Naive thymus-derived CD8-positive, alpha-beta T cell (primary cell): ENCODE measurements at places on chromosomes 2 and 18.

DNA sequence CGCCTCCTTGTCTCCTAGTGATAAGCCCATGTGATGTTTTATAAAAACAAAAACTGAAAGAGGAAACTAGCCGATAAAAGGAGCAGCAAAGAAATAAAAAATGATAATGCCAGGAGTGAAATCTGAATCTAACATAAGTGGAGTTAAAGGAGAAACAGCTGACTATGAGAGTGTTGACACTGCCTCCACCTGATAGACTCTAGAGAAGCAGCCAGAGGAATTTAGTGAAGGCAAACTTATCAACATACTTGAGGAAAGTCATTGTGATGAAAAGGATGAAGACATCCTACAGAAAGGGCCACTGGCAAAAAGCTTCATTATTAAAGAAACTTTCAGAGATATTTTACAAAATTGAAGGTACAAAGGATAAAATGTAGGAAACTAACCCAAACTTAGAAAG, 1.9 kb downstream of the M1AP start:
- peaks cover 5% of the 10 kb centered on the region for H3K36me3 ChIP-seq
- no peak for DNase-seq
- no peak overlapping the region for H3K4me3 ChIP-seq
- H3K4me1 ChIP-seq: peaks cover 6% of the 10 kb centered on the region

GRCh38 chr18:31500051-31500688, 2.2 kb downstream of the DSG2 start:
- no peak for DNase-seq
- H3K4me3 ChIP-seq: no peak overlapping the region
- H3K27me3 ChIP-seq: peaks cover 35% of the 10 kb centered on the region
- peaks cover 8% of the 10 kb centered on the region for H3K4me1 ChIP-seq
- no peaks in the 10 kb centered on the region for H3K36me3 ChIP-seq

GRCh38 chr2:70994009-70994698, 519 bp downstream of the TEX261 start:
- DNase-seq: peak; percentile 29
- H3K27me3 ChIP-seq: no peaks in the 10 kb centered on the region
- H3K4me3 ChIP-seq: peak overlapping the region; percentile 98

DNA sequence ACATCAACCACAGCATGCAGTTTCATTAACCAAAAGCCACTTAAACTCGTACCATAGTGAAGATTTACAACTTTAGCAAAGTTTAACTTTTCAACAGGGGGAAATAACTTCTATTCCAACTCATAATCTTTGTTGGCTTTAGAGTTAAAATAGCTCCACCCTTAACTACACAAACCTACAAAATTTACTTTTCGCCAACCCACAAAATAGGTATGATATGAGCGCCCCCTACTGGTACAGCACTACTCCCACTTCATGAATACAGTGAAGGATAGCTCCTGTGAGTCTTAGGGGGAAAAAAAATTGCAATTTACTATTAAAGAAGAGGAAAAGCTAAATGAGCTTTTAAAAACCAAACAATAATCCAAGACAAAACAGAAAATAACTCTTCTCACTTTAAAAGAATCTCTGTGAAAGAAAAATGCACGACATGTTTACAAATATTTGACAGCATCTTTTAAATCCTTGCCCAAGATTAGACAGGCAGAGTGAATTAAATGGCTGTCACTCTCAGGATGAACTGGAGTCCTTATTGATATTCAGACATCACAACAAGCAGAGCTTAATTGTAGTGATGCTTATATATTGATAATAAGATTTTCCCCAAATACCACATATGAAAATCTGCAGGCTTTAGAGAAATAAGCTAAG, 32.2 kb downstream of the TMEFF2 start:
- peak overlapping the region; percentile 12 for H3K27ac ChIP-seq
- H3K4me1 ChIP-seq: peaks cover 5% of the 10 kb centered on the region
- no peak overlapping the region for H3K4me3 ChIP-seq
- peak; percentile 47 for DNase-seq

GRCh38 chr2:85886590-85886989, 2.2 kb downstream of the ST3GAL5 start:
- H3K36me3 ChIP-seq: peaks cover 18% of the 10 kb centered on the region
- H3K4me3 ChIP-seq: peak overlapping the region; percentile 95
- no peaks in the 10 kb centered on the region for H3K27me3 ChIP-seq
- peaks cover 40% of the 10 kb centered on the region for H3K4me1 ChIP-seq

- no peak for DNase-seq
- H3K27ac ChIP-seq: no peak overlapping the region
- peaks cover 31% of the 10 kb centered on the region for H3K4me1 ChIP-seq
- H3K36me3 ChIP-seq: peaks cover under 1% of the 10 kb centered on the region
- no peak overlapping the region for H3K4me3 ChIP-seq
Measured at GRCh38 chr2:241147336-241147735, 1.9 kb downstream of the PASK start.

GRCh38 chr2:226736382-226736781, 63.2 kb downstream of the IRS1 start:
- DNase-seq: no peak
- no peaks in the 10 kb centered on the region for H3K27me3 ChIP-seq
- H3K4me3 ChIP-seq: no peak overlapping the region
- H3K27ac ChIP-seq: no peak overlapping the region

- no peak for DNase-seq
- H3K4me3 ChIP-seq: no peak overlapping the region
- no peaks in the 10 kb centered on the region for H3K27me3 ChIP-seq
- H3K4me1 ChIP-seq: peaks cover 67% of the 10 kb centered on the region
- no peak overlapping the region for H3K27ac ChIP-seq
Measured at GRCh38 chr2:85867556-85868292, 21.1 kb downstream of the ST3GAL5 start.

- peaks cover 75% of the 10 kb centered on the region for H3K36me3 ChIP-seq
- H3K4me1 ChIP-seq: peaks cover 70% of the 10 kb centered on the region
- DNase-seq: no peak
- peak overlapping the region; percentile 43 for H3K4me3 ChIP-seq
Measured at GRCh38 chr2:134934641-134935040, 16.0 kb downstream of the CCNT2 start.

- no peak for DNase-seq
- no peak overlapping the region for H3K4me3 ChIP-seq
- no peak overlapping the region for H3K27ac ChIP-seq
- peaks cover 13% of the 10 kb centered on the region for H3K27me3 ChIP-seq
Measured at GRCh38 chr18:63997606-63998005, 27.7 kb downstream of the SERPINB8 start.

- H3K4me3 ChIP-seq: no peak overlapping the region
- H3K36me3 ChIP-seq: no peaks in the 10 kb centered on the region
- H3K4me1 ChIP-seq: peaks cover 3% of the 10 kb centered on the region
Measured at GRCh38 chr2:69952336-69953115, 8.9 kb downstream of the ASPRV1 start.

DNA sequence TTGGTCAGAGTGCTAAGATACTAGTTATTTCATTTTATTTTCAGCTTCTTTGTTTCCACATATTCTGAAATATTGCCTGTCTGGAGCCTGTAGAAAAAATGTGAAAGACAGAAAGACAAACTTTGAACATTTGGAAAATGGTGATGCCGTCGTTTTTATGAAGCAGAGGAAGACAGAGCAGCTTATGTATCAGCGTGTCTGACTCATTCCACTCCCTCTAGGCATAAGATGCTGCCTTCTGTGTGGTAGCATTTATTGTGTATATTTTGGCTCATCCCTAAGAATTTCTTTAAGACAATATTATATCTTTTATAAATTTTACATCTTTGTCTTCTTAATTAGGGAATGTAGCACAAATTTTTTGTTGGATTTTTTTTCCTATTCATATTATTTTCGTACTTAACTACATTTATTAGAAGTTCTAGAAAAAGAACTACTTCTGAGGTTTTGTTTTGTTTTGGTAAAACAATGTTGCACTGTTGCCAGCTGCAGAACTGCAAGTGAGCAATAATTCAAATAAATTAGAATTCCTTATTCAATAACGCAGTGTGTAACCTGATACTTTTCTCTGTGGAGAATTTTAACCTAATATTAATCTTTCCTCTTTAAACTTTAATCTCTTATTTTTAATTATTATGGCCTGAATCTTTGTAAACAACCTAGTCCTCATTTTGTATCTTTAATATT, 300.4 kb downstream of the ZNF407 start:
- no peak overlapping the region for H3K27ac ChIP-seq
- no peaks in the 10 kb centered on the region for H3K36me3 ChIP-seq
- no peak for DNase-seq
- no peaks in the 10 kb centered on the region for H3K4me1 ChIP-seq

GRCh38 chr2:42569116-42569711, 782 bp downstream of the MTA3 start:
- H3K4me1 ChIP-seq: peaks cover 19% of the 10 kb centered on the region
- H3K27me3 ChIP-seq: no peaks in the 10 kb centered on the region
- H3K36me3 ChIP-seq: peaks cover 3% of the 10 kb centered on the region
- H3K27ac ChIP-seq: peak overlapping the region; percentile 97
- DNase-seq: no peak

DNA sequence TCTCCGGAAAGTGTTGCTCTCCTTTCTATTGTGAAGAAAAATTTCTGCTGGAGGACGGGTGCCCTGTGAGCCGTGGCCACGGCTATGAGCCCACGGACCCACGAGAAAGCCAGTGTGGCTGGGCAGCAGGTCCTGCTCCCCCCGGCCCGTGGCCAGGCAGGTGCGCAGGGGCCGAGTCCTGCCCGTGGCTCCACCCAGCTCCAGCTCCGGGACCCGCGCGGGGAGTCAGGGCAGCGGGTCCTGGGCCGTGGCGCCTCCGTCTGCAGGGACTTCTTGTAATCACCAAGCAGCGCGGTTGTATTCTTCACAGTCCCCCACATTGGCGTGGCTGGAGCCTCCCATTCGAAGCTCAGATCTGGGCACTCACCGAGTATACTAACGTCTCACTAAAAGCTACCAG, 43.0 kb downstream of the SALL3 start:
- no peak for DNase-seq
- H3K27me3 ChIP-seq: peaks cover 31% of the 10 kb centered on the region
- no peak overlapping the region for H3K4me3 ChIP-seq
- H3K36me3 ChIP-seq: no peaks in the 10 kb centered on the region
- H3K4me1 ChIP-seq: peaks cover 3% of the 10 kb centered on the region
- no peak overlapping the region for H3K27ac ChIP-seq

DNA sequence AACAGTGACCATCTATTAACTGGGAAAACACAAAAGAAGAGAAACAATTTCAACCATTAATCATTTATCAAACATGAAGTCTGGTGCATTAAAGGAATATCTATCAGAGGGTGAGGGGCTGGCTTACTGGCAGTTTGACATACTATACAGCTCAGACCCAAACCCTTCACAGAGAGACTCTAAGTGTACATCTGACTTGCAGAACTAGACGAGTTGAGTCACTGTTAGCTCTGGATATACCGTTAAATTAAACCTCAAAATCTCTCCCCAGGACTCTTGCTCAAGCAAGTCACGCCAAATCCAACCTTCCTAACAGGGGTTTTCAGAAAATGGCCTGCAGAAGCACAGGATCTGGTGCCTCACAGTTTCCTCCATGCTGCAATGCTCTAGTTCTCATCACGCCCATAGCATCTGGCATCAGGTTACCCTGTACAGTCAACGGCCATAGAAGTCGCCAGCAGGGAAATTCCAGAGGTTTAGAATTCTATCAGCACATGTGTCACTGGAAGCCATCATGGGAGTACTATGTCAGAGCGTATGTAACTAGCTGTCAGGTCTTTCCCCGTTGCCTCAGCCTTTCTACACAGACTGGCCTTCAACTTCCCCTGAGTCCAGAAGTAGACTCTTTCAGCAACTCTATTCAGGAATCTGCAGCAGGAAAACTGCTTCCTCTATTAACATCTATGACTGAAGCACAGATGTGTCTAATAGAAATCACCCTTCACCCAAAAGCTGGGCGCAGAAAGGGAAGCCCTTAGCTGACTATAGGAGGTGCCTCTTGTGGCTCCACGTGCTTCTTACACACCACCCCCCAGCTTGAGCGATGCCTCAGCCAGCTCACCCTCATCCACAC, 9.3 kb downstream of the TGOLN2 start:
- H3K27ac ChIP-seq: peak overlapping the region; percentile 90
- peaks cover 48% of the 10 kb centered on the region for H3K4me1 ChIP-seq
- peak overlapping the region; percentile 43 for H3K4me3 ChIP-seq
- no peaks in the 10 kb centered on the region for H3K27me3 ChIP-seq

GRCh38 chr2:128306081-128306930, 12.4 kb downstream of the HS6ST1 start:
- H3K4me3 ChIP-seq: no peak overlapping the region
- no peak for DNase-seq
- H3K36me3 ChIP-seq: no peaks in the 10 kb centered on the region
- no peaks in the 10 kb centered on the region for H3K27me3 ChIP-seq
- H3K27ac ChIP-seq: no peak overlapping the region

- H3K4me3 ChIP-seq: no peak overlapping the region
- peaks cover 4% of the 10 kb centered on the region for H3K27me3 ChIP-seq
- H3K4me1 ChIP-seq: peaks cover 7% of the 10 kb centered on the region
- DNase-seq: no peak
- H3K27ac ChIP-seq: no peak overlapping the region
- H3K36me3 ChIP-seq: no peaks in the 10 kb centered on the region
Measured at GRCh38 chr2:105432749-105433148, 33.9 kb upstream of the FHL2 start.

GRCh38 chr18:78875016-78875777, 104.4 kb upstream of the SALL3 start:
- H3K4me3 ChIP-seq: no peak overlapping the region
- DNase-seq: peak; percentile 3
- no peaks in the 10 kb centered on the region for H3K36me3 ChIP-seq
- H3K27ac ChIP-seq: no peak overlapping the region

DNA sequence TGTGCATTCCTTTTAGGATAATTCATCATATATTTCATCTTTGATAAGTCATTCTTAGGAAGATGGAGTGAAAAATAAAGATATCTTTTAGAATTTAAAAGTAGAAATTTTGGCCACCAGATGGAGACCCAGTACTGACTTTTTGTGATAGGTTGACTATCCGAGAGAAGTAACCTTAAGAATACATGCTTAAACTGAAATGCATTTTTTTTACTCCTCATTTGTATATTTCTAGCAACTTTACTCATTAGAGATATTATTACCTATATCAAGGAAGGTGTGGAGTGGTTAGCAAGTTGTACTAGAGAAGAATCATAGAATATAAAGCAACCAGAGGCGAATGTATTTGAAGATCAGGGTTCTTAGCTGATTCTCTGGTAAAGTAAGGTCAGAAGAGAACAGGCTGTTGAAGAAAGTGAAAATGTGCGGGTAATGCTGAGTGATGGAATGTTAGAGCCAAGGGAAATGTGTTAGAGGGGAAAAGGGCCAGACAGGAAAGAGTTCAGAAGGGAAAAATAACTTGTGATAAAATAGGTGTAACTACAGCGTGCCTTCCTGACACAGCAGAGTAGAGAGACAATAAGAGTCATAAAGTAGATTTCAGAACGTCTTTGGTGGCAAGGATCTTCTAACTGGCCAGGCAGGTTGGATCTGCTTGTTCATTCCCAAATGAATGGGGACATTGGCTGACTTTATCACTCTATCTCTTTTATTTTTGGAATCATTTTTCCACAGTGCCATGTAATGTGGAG, 52.3 kb downstream of the TDRD15 start:
- no peak overlapping the region for H3K27ac ChIP-seq
- H3K4me3 ChIP-seq: no peak overlapping the region
- no peaks in the 10 kb centered on the region for H3K36me3 ChIP-seq
- no peaks in the 10 kb centered on the region for H3K4me1 ChIP-seq

- no peaks in the 10 kb centered on the region for H3K4me1 ChIP-seq
- DNase-seq: no peak
- H3K4me3 ChIP-seq: no peak overlapping the region
- no peak overlapping the region for H3K27ac ChIP-seq
- H3K27me3 ChIP-seq: peaks cover 7% of the 10 kb centered on the region
- no peaks in the 10 kb centered on the region for H3K36me3 ChIP-seq
Measured at GRCh38 chr2:235447210-235447609, 46.6 kb upstream of the AGAP1 start.

GRCh38 chr2:65057391-65058052, 1.3 kb downstream of the CEP68 start:
- peak overlapping the region; percentile 82 for H3K27ac ChIP-seq
- H3K27me3 ChIP-seq: no peaks in the 10 kb centered on the region
- H3K36me3 ChIP-seq: no peaks in the 10 kb centered on the region
- H3K4me3 ChIP-seq: peak overlapping the region; percentile 94
- no peak for DNase-seq
